RKO (cell line): ENCODE measurements at places on chromosomes 3 and 15.

DNA sequence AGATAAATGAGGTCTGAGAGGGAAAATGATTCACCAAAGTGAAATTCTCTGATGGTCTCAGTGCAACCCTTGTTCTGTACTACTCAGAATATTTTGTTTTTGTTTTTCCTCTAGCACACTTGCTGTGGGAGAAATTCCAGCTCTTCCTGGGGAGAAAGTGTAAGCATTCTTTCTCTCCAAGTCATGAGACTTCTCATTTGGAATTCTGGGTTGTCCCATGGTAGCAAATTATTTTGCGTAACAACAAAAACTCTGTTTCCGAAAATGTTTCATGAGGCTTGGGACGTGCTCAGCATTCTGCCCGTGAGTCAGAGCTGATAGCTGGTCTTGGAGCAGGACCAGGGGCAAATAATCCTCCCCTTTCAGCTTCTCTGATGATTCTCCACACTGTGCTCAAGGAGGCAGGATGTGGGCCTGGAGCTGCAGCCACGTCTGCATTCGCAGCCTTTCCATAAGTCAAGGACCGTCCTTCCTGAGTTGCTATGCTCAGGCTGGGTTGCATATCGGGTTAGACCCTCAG lies 70.3 kb downstream of the SENP2 start:
- DNase-seq, result no peak

GRCh38 chr3:147872568-147872967 lies 463.4 kb downstream of the ZIC1 start:
- no peak for DNase-seq

GRCh38 chr3:51708216-51708845 lies 1.5 kb downstream of the GRM2 start:
- DNase-seq, result no peak

DNA sequence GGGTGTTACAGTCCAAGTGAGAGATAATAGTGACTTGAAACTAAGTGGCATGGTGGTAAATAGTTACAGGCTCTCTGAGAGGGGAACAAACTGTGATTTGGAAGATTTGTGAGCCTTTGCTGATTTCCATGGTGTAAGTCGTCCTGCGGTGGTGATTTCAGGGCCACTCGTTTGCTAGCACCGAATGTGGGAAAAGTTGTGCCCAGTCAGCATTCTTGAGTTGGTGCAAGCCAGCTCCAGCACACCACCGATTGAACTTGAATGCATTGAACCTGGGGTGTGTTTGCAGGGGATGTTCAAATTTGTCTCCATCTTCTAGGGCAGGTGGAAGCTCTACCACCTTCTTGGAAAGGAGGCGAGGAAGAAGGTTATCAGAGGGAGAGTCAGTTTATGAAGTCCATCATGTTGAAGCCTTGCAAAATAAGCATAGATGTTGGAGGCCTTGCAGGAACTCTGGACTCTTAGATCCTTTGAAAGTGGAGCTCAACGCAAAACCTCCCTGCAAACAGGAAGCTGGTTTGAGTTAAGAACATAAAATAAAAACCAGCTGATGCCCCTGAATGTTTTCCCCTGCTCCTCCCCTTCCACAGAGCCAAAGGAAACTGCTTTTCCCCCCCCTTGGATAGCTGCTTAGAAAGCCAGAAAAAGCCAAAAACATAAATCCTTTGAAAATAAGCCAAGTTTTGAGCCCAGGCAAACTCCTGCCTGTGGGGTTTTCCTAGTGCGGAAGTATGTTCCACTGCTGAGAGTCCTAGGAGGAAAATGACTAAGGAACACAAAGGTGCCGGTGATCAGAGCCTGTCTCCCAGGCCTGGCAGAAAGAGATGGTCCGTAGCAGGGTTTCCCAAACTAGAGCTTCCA lies 21.9 kb downstream of the MAPKBP1 start:
- DNase-seq, result no peak

DNA sequence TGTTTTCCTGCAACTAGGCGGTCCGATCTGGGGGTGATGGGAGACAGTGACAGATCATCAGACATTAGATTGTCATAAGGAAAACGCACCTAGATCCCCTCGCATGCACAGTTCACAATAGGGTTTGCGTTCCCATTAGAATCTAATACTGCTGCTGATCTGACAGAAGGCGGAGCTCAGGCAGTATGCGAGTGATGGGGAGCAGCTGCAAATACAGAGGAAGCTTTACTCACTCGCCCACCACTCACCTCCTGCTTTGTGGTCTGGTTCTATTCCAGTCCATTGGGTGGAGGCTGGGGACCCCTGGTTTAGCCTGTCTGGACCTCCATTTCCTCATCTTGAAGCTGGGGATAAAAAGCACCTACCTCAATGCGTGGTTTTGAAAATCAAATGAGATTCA lies 437.5 kb upstream of the PROK2 start:
- DNase-seq, result no peak

- peak; percentile 71 for DNase-seq
Measured at GRCh38 chr3:77254967-77255831, 215.3 kb downstream of the ROBO2 start.

GRCh38 chr3:32571192-32571485 lies 481 bp upstream of the DYNC1LI1 start:
- no peak for DNase-seq

DNA sequence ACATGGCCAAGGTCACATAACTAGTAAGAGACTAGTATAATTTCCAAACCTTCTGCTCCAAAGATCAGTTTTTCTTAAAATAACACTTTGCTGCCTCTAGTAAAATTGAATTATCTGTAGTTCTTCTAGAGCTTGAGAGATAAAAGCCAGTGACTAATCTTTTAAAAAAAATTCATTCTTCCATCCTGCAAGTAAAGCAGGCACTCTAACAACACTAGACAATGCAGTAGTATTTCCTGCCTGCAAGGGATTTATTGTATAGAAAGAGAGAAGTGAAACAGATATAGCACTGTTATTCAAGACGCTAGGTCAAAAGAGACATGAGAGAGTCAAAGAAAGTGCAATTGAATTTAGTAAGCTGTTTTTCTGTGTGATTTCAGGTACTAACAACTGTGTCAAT lies 159.5 kb upstream of the TBC1D5 start:
- DNase-seq, result no peak

GRCh38 chr3:182796310-182796709 lies 3.0 kb downstream of the ATP11B start:
- DNase-seq, result no peak

DNA sequence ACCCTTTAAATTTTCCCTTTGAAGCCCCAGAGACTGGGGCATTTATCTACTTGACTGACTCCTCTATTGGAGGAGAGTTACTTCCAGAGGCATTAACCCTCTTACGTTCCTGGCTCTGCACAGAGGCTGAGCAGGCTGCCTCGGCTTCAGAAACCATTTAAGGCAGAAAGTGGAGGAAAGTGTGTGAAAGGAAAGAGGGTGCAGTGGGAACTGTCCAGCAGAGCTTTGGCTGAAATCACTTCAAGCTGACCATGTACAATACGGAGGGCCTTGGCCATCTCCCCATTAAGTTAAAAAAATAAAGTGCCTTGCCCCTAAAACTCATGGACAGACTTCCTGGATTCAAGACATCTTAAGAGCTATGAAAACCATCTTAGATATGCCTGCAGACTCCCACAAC lies 238.7 kb downstream of the SV2B start:
- peak; percentile 26 for DNase-seq

- no peak for DNase-seq
Measured at GRCh38 chr15:101727186-101727585, 2.9 kb upstream of the TARS3 start.
